ENCODE measurements at places on chromosomes 5 and 9.

DNA sequence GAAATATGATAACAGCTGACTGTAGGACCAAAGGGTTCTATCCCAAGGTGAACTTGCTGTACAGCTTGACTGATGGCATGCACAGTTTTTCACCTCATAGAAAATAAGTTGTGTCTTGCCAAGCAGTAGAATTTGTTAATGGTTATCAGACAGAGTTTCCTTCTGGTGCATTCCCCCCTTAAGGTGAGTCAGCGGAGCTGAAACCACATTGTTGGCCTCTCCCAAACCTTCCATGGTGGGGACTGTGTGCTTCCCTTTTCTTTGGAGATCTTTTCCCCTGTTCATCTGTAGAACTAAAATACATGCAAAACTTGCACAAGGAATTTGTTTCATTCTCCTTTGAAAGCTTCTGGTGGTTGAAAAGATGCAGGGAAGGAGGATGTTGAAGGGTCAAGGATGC is 179.8 kb downstream of the FGF1 start:
- peak; percentile 36 for DNase-seq

GRCh38 chr5:93307557-93307956 is 273.5 kb downstream of the NR2F1-AS1 start:
- peak; percentile 71 for DNase-seq

- peak; percentile 92 for DNase-seq
These were observed 36.3 kb downstream of the ERGIC1 start for GRCh38 chr5:172870291-172870714.

DNA sequence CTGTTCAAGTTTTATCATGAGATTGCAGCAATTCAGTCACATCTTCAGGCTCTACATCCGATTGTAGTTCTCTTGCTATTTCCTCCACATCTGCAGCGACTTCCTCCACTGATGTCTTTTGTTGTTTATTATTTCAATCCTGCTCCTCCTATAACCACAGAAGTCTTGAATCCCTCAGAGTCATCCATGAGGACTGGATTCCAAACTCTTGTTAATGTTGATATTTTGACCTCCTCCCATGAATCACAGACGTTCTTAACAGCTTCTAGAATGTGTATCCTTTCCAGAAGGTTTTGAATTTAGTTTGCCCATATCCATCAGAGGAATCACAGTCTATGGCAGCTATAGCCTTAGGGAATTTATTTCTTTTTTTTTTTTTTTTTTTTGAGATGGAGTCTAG is 3.6 kb downstream of the FBXO38 start:
- DNase-seq: peak; percentile 66

GRCh38 chr5:88882276-88883038 is 527 bp downstream of the MEF2C start:
- no peak for DNase-seq

DNA sequence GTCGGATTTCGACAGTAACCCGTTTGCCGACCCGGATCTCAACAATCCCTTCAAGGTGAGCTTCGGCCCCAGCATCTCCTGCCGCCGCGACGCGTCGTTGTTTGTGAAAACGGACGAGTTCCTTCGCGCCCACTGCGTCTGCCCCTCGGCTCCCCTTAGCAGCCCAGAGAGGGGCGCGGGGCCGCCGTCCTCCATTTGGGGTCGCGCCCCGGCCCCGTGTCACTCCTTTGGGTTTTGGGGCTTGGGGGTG is 182 bp downstream of the SCAMP1 start:
- DNase-seq: no peak

- no peak for DNase-seq
These were observed 43.9 kb downstream of the ANKRD31 start for GRCh38 chr5:75192804-75193203.

DNA sequence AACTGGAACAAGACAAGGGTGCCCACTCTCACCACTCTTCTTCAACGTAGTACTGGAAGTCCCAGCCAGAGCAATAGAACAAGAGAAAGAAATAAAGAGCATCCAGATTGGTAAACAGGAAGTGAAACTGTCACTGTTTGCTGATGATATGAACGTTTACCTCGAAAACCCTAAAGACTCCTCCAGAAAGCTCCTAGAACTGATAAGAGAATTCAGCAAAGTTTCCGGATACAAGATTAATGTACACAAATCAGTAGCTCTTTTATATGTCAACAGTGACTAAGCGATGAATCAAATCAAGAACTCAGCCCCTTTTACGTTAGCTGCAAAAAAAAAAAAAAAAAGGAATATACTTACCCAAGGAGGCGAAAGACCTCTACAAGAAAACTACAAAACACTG is 306.6 kb downstream of the PLK2 start:
- DNase-seq: no peak

GRCh38 chr5:150644514-150644913 is 4.1 kb downstream of the SYNPO start:
- DNase-seq: no peak

- peak; percentile 93 for DNase-seq
These were observed 3.5 kb downstream of the TMCO6 start for GRCh38 chr5:140642718-140643117.

GRCh38 chr5:52838326-52839015 is 50.8 kb downstream of the ITGA1 start:
- DNase-seq: peak; percentile 86

DNA sequence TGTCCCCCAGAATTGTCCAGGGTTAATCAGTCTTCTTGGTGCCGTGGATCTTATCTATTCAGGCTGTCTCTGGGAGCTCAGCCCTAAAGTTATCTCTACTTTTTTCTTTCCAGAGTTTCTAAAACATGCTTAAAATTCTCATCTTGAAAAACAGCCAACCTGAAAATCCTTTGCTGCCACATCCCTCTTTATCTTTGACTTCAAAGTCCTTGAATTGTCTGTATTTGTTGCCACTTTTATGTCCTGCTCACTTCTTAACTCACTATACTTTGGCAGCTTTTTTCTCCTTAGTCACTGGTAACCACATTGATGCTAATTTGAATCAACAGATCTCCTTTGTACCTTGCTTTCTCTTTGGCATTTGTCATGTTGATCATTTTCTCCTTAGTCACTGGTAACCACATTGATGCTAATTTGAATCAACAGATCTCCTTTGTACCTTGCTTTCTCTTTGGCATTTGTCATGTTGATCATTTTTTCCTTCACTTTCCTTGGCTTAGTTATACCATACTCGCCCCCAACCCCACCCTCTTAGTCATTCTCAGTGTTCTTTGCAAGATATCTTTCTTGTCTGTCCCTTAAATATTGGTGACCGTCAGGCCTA is 8.5 kb downstream of the DMXL1 start:
- DNase-seq: peak; percentile 11

DNA sequence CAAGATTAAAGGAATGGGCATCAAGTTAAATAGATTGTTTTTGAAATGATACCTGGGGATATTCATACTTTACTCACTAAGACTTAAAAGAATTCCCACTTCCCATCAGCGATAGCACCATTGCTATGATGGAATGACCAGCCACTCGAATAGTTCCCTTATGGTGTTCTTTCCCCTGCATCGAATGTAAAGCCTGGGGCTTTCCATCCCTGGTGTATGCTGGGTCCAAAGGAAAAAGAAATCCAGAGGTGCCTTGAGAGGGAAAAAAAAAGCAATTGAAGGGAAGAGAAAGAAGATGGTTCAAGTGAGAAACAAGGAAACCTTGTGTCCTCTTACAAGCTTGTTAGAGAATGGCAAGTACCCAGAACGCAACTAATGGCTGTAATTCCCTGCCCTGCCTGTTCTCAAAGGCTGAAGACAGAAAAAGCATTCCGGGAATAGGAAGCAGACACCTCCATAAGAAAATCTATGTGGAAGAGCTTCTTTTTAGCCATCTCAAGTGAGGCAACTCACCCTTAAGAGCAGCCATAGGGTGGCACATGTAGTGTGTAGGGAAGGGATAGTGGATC is 351.1 kb upstream of the DAB2 start:
- peak; percentile 37 for DNase-seq

- DNase-seq: peak; percentile 73
These were observed 1471.7 kb upstream of the C9orf72 start for GRCh38 chr9:29044959-29045358.

GRCh38 chr5:174293481-174293880 is 248.0 kb downstream of the NSG2 start:
- DNase-seq: no peak

- DNase-seq: no peak
These were observed 8.6 kb downstream of the SEPTIN8 start for GRCh38 chr5:132768485-132768868.

DNA sequence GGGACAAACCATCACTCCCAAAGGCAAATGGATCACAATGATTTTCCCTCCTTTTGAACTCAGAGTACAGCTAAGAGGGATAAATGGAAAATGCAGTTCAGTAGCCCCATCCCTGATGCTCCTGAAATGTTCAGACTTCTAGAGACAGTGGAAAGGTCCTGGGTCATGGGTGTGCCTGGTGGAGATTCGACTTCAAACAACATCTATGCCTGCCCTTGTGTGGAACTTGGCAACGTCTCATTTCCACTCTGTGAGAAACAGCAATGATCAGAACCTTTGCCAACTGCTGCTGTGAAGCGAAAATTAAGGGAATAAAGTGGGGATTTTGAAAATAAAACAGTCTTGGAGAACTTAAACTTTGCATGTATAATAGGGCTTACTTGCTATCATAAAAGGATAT is 778.1 kb downstream of the SEMA5A start:
- no peak for DNase-seq

- no peak for DNase-seq
These were observed 677.6 kb downstream of the SEMA5A start for GRCh38 chr5:8868283-8868682.

DNA sequence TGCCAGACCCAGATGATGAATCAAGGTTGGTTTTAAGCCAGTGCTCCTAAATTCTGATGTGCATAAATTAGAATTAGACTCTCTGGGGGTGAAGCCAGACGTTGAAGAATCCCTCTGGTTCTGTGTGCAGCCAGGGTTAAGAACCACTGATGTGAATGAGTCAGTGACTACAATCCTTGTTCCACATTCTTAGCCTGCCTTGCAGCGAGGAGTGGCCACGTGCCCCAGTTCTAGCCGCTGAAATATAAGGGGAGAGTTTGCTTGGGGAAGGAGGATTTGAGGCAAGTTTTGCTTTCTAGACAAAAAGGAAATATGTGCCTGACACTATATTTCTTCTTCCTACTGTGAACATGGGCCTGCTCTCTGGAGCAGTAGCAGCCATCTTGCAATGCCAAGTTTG is 34.2 kb upstream of the MSH3 start:
- DNase-seq: peak; percentile 84

DNA sequence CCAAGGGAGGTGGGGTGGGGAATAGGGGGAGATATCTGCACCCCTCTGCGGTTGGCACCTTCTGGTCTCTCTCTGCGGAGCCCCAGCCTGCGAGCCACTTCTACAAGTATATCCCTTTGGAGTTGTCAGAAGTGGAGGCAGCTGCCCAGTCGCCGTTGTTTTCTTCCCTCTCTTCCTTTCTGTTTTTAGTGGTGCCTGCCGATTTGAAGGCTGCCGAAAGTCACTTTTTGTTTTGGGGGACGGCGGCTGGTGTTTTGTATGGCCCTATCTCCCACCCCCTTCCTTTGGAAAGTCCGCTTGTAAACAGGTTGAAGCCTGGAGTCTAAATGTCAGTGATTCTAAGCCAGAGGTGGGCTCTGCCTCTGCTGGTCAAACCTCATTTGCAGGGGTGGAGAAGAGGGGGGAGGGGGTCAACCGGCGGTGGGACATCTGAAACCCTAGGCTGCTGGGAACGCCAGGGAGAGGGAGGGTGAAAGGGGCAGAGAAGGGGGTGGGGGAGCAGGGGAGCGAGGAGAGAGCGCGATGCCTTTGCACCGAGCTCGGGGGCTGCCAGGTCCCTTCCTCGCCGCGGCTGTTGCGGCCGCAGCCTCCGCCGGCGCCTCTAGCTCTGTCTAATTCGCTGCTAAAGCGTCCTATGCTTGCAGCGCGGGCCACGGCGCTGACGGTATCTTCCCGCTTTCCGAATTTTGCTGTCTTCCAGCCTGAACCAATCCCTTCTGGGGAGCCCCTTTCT is at the start of gene FGF10:
Gene FGF10, minus strand, starts transcription at position 331 of the 733 bp plus-strand sequence. CDS start 738 bp downstream, outside the sequence.
- DNase-seq: no peak

DNA sequence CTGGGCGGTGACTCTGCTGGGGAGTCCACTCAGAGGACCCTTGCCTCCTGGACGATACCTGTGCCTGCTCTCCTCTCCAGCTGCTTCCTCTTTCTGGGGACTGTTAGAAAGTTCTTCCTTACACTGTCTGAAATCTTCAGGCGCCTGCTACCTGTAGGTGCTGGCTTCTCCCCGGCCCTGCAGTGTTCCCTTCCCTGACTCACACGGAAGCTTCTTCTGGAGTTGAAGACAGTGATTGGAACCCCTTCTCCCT is 562 bp downstream of the GSN start:
- no peak for DNase-seq

DNA sequence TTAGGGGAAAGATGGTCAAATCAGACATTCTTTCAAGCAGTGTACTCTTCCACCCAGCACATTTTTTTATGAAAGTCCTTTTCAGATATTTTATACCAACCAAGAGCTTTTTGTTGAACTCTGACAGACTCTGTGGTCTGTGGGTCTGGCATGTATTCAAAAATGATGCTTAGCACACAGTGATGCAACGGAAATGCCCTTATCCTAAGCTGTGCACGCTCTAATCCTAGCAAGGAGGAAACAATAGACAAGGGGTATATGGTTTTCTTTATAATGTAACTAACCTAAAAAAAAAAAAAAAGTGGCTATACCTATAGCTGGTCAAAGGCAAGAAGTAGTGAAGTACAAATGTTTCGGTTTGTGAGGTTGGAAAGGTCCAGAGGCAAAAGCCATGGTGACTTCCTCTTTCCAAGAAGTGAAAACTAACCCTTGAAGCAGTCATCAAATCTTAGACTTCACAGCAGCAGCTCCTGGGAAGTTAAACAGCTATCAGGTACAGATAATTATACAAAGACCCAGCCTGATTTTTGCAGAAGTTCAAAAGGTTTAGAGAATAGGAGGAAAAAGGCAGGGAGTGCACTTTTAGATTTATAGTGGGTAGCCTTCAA is 82.5 kb downstream of the SEMA6A start:
- peak; percentile 97 for DNase-seq

GRCh38 chr9:102700936-102701335 is 294.2 kb upstream of the CYLC2 start:
- no peak for DNase-seq

- DNase-seq: no peak
These were observed 404.0 kb upstream of the GRIA1 start for GRCh38 chr5:153086486-153086885.

- peak; percentile 90 for DNase-seq
These were observed 53.3 kb downstream of the PCA3 start for GRCh38 chr9:76817489-76817888.

DNA sequence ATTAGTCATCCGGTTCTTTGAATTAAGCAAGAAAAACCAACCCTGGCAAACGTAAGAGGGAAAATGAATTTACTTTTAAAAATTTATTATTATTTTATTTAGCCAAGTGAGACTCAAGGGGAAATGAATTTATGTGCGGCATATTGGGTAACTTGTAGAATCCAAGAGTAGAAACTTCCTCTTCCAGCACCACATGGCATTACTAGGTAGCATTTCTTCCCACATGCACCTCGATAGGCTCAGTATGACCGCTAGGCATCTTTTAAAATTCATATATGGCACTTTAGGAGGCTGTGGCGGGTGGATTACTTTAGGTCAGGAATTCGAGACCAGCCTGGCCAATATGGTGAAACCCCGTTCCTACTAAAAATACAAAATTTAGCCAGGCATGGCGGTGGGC is 17.6 kb upstream of the MYO10 start:
- DNase-seq: no peak

GRCh38 chr5:36630201-36631145 is 24.1 kb downstream of the SLC1A3 start:
- peak; percentile 76 for DNase-seq

All from amniotic epithelial cell (primary cell).